ENCODE measurements at places on chromosomes 3 and 15.

DNA sequence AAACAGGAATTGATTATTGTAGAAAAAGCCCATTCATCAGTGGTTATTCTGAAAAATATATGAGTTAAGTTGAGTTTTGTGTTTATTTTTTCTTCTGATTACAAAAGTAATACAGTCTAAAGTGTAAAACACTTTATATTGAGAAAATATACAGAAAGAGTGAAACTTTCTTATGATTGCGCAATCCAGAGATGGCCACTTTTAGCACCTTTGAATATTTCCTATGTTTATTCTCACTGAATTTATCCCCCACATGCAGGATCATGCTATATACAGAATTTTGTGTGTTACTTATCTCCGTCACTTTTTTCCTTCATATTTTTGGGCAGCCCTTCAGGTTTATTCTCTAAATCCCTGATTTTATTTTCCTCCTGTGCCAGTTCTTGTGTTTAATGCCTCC, 285.2 kb downstream of the NAALADL2 start:
- DNase-seq, result no peak

DNA sequence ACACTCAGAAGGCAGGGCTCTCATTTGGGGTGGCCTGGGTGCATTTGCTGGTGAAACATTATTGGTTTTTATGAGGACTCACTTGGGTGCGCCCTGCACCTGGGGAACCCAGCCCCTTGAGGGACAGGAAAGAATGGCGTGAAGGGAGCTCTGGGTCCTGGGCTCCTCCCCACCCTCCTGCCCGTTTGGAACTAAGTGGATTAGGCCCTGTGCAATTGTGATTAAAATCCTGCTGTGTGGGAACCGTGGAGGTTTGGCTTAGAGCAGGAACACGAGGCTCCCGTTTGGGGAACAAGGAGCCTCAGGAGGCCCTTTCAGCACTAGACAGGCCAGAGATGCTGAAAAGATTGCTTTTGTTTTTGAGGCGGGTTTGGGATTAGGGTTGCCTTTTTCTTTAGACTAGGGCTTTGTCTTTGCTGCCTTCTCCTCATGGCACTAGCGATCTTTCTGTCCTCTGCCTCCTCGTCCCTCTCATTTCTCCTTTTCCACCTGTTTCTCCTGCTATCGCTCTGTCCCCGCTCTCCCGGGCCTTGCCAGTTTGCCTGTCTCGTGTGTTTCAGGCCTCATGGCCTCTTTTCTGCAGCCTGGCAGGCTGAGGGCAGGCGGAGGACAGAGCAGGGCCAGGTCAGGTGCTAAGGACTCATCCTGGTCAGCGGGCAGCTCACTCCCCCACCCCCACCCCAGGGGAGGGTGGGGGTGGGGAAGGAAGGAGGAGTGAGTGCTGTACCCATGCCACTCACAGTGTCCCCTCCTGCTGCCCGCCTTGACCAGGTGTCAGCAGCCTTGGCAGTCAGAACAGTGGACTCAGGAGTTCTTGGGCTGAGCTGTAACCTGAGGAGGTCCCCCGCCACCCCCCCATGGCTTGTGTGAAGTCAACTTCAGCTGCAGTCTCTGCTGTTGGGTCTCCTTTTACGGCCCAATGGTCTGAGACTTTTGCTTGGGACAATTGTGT, 8.6 kb downstream of the MAPKAPK3 start:
- DNase-seq, result no peak

GRCh38 chr3:75303741-75304140, 360.4 kb upstream of the FRG2C start:
- DNase-seq, result no peak

DNA sequence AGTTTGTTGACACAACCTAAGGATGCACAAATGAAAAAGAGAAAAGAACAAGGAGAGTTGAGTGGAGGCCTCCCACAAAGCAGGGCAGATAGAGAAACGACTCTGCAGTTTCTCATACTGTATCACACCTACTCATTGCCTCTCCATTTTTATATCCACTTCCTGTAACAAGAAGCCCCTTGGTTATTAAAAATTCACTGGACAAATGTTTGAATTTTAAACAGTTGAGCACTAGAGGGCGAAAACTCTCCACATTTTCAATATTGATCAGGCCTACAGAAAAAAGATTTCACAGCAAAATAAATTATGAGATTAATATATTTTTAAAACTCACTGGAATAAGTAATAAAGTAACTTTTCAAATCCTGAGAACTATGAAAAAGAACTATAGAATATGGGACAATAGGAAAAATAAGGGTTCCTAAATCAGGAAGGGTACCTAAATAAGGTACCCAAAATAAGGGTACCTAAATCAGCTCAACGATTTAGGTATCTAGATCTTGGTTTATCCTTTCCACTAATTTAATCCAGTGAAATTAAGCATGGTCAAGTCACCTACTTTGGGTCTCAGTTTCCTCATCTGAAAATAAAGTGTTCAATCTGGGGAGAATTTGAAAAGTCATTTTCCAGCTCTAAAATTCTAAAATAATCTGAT, 47.0 kb upstream of the PPIB start:
- no peak for DNase-seq

DNA sequence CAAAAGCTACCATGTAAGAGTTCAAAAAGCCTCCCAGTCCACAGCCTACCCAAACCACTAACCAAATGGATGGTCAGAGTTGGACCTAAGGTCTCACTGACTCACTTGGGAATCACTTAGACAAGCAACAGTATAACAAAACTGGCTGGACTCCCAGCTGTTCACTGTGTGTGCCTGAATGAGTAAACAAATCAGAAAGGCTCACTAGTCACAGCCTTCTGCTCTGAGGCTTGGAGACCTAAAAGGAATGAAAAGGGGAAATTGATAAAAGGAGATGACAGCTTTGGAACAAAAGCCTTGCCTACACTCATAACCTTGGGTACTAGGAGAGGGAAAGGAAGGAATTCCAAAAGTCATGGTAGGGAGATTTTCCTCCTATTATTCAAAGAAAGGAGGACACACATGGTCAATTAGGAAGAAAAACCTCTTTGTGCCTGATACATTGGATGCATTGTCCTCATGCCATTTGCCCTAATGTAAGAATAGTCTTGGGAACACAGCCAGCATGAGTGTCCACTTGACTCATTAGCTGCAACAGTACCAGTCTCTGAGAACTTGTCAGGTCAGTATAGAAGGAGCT, 92.3 kb downstream of the FRMD5 start:
- no peak for DNase-seq

- DNase-seq, result no peak
These were observed 30.4 kb downstream of the RAB6B start for GRCh38 chr3:133865136-133865855.

- DNase-seq, result no peak
These were observed 45.7 kb downstream of the NUDT16 start for GRCh38 chr3:131427226-131427625.

GRCh38 chr3:185959609-185960521, 22.1 kb upstream of the TRA2B start:
- no peak for DNase-seq

DNA sequence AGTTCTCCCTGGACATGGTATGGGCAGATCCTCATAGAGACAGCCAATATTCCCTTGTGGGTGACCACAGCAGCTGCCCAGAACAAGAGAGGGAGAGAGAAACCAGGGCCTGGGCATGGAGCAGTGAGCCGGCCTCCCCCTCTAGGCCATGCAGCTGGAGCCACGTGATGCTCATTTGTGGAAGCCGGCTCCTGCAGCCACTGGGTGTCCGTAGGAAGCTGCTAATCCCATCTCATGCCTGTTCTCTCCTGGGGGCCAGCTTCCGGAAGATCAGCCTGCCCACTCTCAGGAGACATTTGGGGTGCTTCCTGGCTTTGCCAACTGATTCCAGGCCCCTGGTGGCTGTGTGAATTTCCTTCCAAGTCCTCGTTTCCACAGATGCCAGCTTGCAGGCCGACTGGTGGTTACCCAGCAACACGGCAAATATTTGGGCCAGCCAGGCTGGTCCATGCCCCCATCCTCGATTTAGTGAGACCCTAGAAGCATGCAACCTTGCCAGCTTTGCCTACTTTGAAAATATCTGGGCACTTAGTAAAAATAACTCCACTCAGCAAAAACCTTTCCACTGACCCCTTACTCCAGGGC, 55.3 kb downstream of the LINGO1 start:
- DNase-seq, result peak; percentile 46

GRCh38 chr3:130758624-130759369, 12.2 kb upstream of the PIK3R4 start:
- DNase-seq, result peak; percentile 82

DNA sequence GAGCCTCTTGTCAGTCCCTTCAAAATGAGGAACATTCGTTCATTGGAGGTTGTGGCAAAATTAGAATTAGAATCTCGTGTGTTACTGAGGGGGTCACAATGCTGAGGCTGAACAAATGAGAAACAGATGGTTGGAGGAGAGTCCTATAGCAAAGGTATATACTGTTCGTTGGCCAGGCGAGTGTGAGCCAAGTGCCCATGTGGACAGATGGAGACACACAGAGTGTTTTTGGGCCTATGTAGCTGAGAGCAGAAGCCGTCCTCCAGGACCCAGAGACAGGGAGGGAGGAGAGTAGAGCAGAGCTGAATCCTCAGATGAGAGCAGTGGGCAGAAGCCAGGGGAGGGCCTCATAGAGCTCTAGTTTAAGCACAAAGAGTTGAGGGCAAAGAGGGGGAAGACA, 98.9 kb downstream of the NR1D2 start:
- no peak for DNase-seq

- DNase-seq, result no peak
These were observed 5.9 kb downstream of the DPH6 start for GRCh38 chr15:35540021-35540420.

- DNase-seq, result no peak
These were observed 165.3 kb upstream of the TBL1XR1 start for GRCh38 chr3:177362626-177363025.

GRCh38 chr3:126533506-126533905, 9.6 kb downstream of the CHST13 start:
- no peak for DNase-seq

DNA sequence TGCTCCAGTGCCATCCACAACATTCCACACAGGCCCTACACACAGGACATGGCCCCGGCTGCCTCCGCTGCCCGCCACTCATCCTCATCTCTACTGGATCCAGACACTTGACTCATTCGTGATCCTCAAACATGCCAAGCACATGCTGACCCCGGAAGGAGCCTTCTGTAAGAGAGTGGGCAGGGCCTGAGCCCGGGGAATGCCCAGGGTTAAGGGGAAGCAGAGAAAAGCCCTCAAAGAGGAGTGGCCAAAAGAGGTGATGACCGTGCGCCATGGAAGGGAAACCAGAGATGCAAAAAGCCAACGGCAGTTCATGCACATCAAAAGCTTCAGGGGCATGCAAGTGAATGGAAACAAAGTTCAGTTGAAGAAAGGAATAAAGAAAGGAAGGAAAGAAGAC, 46.1 kb downstream of the RFTN1 start:
- DNase-seq, result no peak

- no peak for DNase-seq
These were observed 30.7 kb downstream of the SEMA7A start for GRCh38 chr15:74402873-74403587.

GRCh38 chr3:81531263-81531662, 230.2 kb downstream of the GBE1 start:
- no peak for DNase-seq

- DNase-seq, result no peak
These were observed 183.7 kb downstream of the NTRK3 start for GRCh38 chr15:88072598-88073390.

DNA sequence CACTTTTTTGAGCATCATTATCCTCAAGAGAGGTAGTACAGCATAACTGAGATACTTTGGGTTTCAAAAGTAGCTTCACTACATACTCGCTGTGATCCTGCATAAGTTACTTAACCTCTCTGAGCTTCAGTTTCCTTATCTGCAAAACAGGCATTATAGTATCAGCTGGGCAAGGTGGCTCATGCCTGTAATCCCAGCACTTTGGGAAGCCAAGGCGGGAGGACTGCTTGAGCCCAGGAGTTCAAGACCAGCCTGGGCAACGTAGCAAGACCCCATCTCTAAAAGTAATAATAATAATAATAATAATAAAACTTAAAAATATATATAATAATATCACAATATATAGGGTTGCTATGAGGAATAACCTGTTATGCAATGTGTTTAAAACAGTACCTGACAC, 10.9 kb downstream of the CIAO2A start:
- DNase-seq, result no peak

DNA sequence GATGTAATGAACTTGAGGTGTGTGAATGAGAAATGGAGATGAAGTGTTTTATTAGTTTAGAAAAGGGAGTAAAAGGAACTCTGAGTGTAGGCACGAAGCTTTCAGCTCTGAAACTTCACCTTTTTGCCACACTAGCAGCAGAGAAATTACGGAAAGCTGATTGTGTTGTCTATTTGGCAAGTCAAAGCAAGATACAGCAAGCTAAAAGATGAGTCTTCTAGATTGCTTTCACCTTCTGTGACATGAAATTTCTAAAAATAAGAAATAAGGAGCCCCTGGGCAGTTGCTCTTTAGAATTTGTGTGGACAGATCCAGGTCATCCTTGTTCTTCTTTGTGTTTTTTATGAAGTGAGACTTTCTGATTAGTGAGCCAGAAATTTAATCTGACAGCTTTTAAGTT, 143.4 kb downstream of the FNDC3B start:
- no peak for DNase-seq

DNA sequence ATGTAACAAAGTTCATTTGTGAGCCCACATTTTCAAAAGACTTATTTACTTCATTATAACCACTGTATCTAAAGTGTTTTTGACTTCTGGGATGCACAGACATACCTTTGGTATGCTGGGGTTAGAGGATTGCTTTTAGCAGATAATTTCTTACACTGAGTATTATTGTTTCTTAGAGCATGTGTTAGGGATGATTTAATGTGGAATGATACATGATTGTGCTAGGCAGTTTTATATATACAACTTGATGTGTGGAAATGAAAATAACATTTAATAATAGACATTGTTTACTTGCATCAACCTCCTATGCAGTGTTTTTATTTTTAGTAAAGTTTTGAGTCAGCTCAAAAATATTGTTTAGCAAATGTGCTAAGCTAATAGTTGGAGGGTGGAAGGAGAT, 3.4 kb downstream of the KIF23 start:
- DNase-seq, result no peak

DNA sequence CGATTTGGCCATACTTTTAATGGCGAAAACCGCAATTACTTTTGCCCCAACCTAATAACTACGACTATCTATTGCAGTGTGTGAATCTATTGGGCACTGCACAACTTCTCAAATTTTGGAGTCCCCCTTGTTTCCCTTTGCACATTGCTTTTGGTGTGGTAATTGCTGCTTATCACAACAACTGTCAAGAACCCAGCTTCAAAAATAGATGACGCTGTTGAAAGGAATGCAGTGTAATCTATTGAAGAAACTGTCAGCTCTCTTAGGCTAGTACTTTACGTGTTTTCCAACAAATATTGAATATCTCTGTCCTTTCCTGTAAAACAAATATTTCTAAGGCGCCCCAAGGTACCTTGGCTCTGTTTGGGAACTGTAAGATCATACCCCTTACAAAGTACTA, 222.8 kb upstream of the UBE2E2 start:
- no peak for DNase-seq

Data from BE2C (cell line).